Sciatic nerve (tissue), 2 donors: ENCODE measurements at places on chromosomes 16 and 17.

GRCh38 chr16:85054948-85055492, 27.4 kb downstream of the KIAA0513 start:
- no peak for DNase-seq

DNA sequence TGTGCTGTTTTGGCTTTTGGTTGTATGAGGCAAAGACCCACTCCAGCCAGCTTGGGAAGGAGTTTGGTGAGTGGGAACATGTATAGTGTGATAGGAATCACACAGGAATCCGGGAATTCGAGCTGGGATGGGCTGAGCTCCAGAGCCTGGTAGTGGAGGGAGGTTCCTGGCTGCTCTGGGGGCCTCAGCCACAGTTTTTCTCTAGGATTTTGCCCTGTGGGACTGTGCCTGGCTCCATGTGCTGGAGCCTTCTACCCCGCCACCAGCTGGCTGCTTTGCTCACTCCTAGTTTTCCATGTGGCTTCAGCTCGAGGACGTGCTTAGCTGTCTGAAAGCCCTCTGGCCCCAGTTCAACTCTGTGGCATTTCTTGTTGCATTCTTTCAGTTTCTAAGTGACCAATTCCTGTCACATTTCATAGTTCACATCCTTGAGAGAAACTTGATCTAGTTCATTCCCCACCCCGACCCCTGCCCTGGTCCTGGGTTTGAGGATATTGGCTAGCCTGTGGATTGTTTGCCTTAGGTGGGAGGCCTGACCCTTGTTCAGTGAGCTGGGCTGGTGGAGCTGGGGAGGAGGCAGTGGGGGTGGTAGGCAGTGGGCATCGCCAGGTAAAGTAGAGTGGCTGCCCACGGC, 5.0 kb downstream of the SEC14L1 start:
- peak; percentile 79 for DNase-seq

DNA sequence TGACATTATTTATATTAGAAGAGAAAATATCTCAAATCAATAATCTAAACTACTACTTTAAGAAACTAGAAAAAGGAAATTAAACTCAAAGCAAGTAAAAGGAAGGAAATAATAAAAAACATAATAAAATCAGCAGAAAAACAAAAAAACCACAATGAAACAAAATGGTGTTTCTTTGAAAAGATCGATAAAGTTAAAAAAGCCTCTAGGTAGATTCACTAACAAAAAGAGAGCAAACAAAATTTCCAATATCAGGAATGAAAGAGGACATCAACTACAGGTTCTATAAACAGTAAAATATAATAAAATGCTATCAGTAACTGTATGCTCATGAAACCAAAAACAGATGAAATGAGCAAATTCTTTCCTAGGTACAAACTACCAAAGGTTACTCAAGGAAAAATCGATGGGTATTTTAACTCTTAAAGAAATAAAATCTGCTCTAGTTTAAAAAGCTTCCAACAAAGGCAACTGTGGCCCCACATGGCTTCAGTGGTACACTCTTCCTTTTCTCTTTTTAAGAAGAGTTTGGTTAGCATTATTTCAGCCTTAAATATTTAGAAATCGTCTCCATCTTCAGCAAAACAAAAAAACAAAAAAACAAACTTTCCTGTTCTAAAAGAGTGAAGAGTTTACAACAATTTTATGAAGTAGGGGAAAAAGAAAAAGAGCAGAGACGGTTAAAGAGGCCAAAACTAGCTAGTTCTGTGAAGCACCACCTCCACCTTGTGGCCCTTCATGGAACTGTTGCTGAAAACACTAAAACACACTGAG, 102.2 kb downstream of the TRIM37 start:
- DNase-seq = peak; percentile 77

DNA sequence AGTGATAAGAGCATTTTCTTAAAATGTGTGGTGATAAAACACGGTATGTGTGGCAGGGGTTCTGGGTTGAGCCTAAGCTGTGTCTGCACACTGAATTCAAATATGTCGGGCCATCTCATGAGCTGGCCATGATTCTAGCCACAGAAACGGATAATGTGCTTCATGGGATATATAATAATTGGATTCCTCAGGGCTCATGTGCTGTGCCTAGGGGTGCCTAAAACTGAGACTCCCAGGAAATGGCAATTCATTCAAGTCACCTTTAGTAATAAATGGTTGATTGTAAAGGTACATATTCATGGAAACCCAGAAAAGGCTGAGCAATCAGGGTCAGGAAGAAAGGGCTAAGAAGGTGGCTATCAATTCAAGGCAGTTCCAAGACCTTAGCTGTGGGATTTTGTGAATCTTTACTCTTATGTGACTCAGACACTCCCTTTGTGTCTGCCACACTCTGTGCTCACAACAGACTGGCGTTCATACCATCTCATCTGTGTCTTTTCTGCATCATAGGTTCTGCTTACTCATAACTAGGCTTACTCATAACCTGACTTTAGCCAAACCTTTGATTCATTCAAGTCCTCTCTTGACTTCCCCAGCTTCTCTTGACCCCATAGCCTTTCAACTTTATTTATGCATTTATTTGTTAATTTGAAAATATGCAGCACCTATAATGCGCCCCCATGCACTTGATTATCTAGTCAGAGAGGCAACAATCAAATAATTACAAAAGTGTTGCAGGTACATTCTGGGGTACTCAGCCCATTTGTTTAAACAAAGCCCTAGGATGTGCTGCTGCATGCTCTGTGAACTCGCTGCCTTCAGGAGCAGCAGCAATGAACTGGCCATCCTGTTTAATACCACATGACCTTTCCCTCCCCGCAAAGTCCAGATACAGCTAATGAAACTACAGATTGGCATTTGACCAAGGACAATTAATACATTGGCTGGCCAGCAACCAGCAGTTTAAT, 28.4 kb upstream of the MED13 start:
- no peak for DNase-seq

DNA sequence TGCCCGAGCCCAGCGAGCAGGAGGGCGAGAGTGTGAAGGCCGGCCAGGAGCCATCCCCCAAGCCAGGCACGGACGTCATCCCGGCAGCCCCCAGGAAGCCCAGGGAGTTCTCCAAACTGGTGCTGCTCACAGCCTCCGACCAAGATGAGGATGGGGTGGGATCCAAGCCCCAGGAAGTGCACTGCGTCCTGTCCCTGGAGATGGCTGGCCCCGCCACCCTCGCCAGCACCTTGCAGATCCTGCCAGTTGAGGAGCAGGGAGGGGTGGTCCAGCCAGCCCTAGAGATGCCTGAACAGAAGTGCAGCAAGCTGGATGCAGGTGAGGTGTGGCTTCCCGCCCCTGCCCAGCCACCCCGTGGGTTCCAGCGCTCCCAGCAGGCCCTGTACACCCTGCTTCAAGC, 18.0 kb downstream of the FLYWCH1 start:
- no peak for DNase-seq

- DNase-seq = no peak
Observed at GRCh38 chr17:75288770-75289114, 491 bp downstream of the SLC25A19 start.

DNA sequence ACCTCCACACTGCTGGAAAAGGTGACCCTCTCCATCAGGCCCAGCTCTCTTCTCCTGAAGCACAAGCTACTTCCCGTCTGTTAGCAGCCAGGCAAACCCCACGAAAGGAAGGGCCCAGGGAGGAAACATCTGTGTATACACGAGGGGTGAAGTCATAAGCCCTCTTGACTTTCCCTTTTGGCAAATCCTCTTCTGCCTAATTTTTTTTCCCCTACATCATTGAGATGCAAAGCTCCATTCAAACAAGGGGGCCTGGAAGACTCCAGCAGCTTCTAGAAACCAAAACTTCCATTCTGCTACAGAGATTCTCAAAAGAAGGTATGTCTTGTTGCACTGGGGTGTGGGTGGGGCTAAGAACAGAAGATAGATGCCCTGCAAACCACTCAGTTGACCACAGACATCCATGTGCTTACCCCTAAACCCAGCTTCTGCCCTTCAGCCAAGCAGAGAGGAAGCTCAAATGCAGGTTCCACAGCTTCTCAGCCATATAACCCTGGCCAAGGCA, 145.6 kb upstream of the RCVRN start:
- DNase-seq = peak; percentile 75
